ENCODE measurements at places on chromosomes 5 and 9.

- DNase-seq: no peak
Measured at GRCh38 chr5:173016598-173017046, 33.1 kb downstream of the ATP6V0E1 start.

- DNase-seq: no peak
Measured at GRCh38 chr5:89582768-89583339, 699.9 kb upstream of the MEF2C start.

DNA sequence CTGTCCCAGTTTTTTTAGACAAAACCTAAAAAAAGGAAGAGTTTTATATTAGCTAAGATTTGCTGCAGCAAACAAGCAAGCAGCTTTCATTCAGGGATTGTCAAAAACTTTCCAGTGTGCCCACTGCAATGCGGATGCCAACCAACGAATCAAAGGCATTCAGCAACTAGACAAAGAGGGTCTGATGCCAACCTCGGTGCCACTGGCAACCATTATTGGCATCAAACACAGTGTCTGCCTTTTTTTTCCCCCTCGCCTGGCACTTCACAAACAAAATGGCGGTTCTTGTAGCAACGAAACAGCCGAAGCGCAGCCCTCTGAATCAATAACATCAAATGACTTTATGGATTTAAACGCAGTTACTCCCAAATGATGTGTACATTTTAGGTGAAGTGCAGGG lies 10.4 kb downstream of the NFIB start:
- DNase-seq: no peak

GRCh38 chr9:108496846-108497245 lies 358.9 kb downstream of the ACTL7B start:
- no peak for DNase-seq

DNA sequence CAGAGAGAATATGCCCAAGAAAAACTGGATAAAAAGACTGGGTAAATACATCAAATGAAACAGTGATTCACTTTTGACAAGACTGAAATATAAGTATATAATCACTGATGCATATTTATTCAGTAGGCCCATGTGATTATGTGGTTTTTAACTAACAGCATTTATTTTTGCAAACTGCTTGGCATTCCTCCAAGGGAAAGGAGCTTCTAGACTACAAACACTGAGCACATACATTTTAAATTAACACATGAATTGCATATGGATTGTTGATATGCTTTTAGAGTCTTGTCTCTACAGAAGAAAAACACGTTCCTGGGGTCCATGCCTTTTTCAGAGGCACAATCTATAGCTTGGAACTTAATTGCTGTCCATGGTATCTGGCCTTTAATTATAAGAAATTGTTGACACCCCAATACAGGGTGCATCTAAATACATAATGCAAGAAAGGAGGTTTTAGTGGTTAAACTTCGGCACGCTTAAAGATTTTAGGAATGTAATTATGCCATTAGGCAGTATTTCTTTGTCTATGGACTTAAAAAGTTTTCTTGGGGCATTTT lies 6.9 kb upstream of the MEIKIN start:
- DNase-seq: no peak

DNA sequence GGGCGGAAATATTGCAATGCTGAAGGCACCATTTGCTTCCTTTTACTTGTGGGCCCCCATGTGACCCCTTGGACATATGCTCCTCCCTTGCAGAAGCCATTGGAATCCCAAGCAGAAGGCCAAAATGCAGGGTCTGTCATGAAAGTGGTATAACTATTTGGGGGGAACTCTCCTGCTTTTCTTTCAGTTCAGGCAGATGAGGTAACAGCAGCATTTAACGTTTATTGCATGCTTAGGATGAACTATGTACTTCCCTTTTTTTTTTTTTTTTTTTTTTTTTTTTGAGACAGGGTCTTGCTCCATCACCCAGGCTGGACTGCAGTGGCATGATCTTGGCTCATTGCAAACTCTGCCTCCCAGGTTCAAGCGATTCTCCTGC lies 7.8 kb downstream of the FOXI1 start:
- DNase-seq: no peak

DNA sequence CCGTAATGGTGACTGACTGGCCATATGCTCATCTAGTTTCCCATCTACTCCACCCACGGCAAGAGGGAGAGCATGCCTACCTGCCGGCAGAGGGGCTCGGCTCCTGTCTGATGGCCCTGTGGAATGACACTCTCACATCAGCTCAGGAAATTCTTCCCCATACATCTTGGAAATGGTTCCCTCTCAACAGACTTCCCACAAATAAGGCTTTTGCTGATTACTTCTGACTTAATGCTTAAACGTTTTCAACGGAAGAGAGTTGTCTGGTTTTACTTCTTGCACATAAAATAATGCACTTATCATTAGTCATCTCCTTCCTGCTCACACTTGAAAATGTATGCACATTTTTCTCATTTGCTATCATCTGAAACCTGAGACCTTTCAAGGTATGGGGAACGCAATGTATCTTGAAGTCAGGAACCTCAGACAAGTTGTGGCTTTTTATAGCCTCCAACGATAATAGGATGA lies 129.5 kb downstream of the TTLL11 start:
- no peak for DNase-seq

DNA sequence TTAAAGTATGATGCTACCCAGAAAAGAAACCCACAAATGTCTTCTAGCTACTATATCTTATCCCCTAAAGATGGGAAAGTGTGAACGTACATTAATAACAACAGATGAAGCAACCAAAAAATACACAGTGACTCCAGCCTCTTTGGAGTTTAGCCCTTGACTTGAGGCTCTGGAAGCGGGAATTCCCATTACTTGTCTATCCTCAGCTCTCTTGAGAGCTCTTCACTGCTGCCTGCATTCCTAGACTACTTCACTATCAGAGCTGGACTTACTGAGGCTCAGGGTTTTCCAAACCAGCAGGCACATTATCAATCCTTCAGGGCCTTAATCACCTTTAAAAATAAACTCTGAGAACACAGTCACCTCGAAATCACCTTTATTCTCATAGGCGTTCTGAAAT lies 1.0 kb upstream of the NME5 start:
- DNase-seq: no peak

- no peak for DNase-seq
Measured at GRCh38 chr9:109556786-109557185, 58.7 kb upstream of the PTPN3 start.

GRCh38 chr5:31638345-31638744 lies 586 bp upstream of the PDZD2 start:
- DNase-seq: no peak

DNA sequence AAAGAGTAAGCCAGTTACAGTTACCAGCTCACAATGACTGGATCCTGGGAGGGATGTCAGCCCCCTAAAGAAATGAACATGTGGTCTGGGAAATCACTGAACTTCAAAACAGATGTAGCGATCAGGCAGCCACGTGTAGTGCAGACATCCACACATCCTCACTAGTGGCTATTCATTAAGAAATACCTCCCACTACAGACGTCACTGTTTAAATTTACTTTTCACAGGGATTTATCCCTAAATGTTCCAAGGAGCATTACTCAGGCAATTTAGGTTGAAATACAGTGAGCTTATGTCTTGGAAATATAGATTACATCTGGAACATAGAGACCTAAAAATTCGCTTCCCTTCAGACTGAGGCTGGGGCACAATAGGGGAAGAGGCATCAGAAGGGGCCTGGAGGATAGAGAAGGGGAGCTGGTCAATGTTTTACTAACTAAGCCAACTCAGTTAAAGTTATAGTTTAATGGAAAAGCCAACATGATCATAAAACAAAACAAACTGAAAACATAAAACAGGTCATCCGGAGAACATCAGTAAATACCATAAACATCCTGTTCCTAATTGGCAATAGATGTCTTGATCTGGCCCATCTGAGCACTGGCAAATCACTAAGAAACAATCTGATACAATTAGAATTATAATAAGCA lies 92.3 kb downstream of the FANCC start:
- no peak for DNase-seq

- DNase-seq: peak; percentile 73
Measured at GRCh38 chr5:67166460-67167285, 29.9 kb downstream of the CD180 start.

DNA sequence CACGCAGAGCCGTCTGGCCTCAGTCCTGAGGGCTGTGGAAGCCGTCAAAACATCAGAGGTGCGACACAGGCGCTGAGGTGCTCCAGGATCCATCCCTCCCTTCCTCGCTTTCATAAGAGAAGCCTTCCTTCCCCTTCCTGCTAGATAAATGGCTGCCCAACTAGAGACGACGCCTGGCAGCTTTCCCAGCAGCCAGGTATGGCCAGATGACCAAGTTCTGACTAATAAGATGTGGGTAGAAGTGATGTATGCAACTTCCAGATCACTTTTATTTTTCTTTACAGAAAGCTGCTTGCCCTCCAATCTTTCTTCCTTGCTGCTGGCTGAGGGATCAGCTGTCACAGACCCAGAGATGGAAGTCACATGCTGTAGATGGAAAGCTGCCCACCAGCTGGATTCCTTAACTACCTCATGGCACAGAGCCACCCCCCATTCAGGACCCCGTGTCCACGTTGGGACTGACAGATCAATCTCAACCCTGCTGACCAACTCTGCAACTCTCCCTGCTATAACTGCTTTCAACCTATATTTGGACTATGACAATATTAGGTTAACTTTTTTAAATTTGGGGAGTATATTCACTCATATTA lies 8.8 kb downstream of the MAPK9 start:
- DNase-seq: no peak

- DNase-seq: no peak
Measured at GRCh38 chr9:935348-935965, 41.0 kb upstream of the DMRT3 start.

DNA sequence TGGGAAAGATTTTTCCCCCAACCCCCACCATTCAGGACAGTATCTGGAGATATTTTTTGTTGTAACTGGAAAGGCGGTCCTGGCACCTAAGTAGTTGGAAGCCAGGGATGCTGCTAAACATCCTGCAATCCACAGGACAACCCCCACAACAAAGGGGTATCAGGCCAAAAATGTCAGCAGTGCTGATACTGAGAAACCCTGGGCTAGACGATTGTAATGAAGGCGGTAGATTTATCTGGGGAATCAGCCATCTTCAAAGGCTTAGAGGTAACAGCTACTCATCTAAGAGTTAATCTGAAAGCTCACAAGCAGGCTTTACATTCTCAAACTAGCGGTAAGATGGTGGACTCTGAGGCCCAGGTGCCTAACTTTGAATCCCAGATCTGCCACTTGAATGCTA lies 59.0 kb upstream of the NMUR2 start:
- no peak for DNase-seq

DNA sequence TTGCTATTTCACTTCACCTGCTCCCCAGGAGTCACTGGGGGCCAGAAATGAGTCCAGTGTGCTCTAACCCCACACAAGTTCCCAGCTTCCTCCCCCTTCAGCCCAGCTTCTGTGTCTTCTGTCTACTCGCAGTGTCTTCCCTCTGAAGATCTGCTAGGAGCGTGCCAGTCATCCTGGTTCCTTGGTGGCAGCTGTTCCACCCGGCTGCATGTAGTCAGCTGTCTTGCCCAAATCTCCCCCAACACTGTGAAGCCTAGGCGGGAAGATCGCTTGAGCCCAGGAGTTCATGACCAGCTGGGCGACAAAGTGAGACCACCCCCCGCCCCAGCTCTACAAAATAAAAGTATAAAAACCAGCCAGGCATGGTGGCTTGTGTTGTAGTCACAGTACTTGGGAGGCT lies 154.0 kb downstream of the GDNF start:
- DNase-seq: no peak

- DNase-seq: peak; percentile 92
Measured at GRCh38 chr9:128688501-128689292, at the start of gene SET. SET (plus strand) TSS chr9:128689222; CDS start chr9:128689583, 361 bp downstream.

DNA sequence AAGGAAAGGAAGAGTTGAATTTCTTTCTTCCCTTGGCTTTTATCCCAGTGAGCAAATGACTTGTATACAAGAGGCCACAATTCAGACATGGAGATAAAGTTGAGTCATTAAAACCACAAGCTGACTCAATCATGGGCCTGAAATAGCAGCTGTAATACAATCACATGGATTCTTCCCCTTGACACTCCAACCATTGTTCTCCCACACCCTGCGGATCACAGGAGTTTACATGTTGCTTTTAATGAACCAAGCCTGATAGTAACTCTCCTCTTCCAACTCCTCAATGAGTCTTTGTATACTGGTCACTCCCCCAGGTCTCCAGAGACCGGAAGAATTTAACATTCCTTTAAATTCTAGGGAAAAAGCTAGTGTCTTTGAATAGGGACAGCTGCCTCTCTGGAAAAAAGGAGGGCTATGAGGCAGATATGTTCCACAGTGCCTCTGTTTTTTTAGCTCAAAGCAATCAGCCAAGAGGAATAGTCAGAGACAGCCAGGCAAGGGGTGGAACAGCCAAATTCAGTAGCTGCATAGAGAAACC lies 32.4 kb downstream of the PCDHGC5 start:
- DNase-seq: no peak

DNA sequence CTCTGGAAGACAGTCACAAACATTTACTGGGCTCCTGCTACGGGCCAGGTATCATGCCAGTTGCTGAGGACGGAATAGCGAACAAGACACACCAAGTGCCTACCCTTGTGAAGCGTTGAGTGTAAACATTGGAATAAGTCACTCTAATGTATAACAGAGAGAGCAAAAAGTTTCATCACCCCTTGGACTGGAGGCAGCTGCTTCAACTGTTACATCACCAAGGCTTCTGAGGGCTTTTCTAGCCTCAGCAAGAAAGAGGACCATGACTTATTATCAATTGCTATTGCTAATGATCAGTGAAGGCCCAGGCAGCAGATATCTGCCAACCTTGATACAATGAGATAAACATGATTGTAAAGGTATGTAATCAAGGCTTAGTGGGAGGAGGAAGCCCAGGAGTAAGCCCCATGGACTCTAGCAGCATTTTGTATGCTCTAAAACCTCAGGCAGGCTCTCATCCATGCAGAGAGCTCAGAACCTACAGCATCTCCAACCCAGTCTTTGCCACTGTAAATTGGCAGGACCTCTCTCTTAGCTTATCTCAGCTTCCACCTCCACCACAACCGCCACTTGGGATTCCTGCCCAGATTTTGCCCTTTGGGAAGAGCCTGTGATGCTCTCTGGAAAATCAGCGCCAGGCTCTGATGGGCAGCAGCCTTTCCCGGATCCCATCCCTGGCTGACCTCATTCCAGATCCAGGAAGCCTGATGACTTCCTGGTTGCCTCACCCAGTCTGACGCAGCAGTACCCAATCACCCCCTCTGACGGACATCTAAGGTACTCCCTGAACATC lies 54.5 kb downstream of the ADAM19 start:
- DNase-seq: no peak

- DNase-seq: peak; percentile 19
Measured at GRCh38 chr9:121557581-121558447, 58.2 kb upstream of the GGTA1 start.

- no peak for DNase-seq
Measured at GRCh38 chr5:84248013-84248412, 136.7 kb downstream of the EDIL3 start.

Data from natural killer cell (primary cell).